ENCODE measurements at places on chromosomes 16 and 17. TPM values are rescaled to one million over a fixed set of nuclear protein-coding genes. Genes with fewer than 3 reads are reported as not detected.

Gene ADORA2B
- polyA plus RNA-seq = 2.8 TPM

DNA sequence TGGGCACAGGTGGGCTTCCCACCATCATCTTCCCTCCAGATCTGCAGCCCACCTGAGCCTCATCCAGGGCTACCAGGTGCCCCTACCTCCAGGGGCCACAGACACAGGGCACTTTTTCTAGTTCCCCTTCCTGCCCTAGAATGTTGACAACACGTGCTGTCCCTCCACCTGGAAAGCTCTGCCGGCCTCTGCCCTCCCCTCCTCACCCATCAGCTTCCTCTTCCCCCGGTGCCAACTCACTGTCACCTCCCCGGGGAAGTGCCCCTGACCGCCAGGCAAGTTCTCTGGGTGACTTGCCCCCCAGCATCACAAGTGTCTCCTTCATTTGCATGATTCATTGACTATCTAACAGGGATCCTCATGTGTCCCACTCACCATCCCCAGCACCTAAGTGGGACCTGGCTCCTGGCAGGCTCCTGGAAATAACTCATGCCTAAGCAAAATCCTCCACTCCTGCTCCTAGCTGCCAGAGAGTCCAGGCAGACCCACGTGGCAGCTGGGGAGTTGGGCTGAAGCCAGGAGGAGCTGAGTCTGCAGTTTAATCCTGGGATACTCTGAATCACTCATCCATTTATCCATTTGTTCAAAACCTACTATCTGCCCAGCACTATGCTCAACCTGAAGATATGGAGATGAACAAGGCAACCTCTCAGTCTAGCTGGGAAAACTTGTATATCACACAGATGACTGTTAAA is 304.4 kb downstream of the FOXL1 start:
- no peak for DNase-seq

- no peak for DNase-seq
Measured at GRCh38 chr16:72612256-72612655, 435.7 kb downstream of the ZFHX3 start.

Gene PPY
- 0.34 TPM for polyA plus RNA-seq

- no peak for DNase-seq
Measured at GRCh38 chr16:88486398-88487123, 33.5 kb downstream of the ZFPM1 start.

DNA sequence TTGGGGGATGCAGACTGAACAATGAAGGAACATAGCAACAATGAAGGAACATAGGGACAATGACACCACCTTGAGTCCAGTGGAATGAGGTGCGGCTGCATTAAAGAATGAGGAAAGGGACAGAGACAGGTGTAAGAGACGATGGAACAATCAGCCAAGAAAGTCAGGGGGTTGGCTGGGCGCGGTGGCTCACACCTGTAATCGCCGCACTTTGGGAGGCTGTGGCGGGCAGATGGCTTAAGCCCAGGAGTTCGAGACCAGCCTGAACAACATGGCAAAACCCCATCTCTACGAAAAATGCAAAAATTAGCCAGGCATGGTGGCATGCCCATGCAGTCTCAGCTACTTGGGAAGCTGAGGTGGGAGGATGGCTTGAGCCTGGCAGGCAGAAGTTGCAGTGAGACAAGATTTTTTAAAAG is 13.6 kb upstream of the CBFB start:
- no peak for DNase-seq

DNA sequence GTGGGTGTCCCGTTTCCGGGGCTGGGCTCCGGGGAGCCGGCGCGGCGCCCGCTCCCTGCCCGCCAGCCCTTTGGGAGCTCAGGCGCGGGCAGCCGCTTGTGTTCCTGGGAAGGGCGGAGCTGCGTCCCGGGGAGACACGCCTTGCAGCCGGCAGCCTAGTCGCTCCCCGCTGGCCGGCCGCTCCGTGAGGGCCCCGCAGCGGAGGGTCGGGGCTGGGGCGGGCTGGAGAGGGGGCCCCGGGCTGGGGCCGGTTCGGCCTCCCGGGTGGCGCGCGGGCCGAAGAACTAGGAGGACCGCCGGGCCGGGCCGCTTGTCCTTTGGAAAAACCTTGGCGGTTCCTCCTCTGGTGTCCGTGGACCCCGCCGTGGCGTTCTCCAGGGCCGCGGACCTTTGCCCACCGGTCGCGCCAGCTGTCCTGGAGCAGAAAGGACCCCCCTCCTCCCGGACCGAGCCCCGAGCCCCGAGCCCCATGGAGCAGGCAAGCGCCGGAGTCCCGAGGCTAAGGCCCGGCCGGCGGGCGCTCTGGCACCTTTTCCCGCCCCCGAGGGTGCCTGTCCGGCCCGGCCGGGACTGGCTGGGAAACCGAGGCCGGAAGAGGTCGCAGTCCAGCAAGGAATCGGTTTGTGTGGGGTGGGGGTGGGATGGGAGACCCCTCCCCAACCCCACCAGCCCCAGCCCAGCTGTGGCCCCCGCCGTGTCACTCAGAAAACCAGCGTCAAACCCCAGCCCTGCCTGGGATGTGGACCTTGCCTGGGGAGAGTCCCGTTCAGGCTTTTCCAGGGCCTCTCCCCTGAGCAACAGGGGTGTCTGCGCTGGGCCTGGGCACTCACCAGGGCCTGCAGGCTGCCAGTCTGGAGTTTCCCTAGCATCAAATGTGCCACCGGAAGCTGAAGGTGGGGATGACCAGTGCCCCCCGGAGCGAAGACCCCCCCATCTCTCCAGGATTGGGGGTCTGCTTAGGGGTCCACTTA is 6.8 kb upstream of the TBC1D3B start:
- DNase-seq = no peak

DNA sequence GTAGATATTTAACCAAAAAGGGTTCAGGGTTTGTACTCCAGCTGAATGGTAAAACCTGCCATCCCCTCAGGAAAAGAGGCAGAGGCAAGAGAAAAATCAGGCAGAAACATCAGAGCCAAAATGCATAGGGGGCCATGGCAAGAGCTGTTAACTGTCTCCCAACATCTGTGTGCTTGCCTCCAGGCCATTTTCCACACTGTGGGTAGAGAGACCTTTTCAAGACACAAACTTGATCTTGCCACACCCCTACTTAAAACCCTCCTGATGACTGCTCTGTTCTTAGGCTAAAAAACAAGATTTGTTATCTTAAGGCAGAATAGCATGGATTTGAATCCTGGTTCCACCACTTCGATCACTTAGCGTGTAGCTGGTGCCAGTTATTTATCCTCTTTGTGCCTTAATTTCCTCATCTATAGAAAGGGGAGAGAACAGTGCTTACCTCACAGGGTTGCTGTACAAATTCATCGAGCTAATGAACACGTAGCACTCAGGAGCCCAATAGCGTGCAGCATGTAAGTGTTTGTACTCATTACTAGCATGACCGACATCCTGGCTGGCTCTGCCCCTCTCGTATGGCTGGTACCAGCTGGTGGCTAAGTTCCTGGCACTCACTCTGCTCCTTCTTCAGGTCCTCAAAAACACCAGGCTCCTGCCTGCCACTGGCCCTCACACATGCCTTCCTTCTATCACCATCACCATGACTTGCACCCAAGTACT is 25.8 kb downstream of the STAT3 start:
- no peak for DNase-seq

Gene RPH3AL
- 14.7 TPM for polyA plus RNA-seq

- no peak for DNase-seq
Measured at GRCh38 chr17:76102944-76103273, 678 bp downstream of the EXOC7 start.

- DNase-seq = no peak
Measured at GRCh38 chr16:77399546-77399945, 35.3 kb downstream of the ADAMTS18 start.

- no peak for DNase-seq
Measured at GRCh38 chr17:2872282-2872681, 76.0 kb downstream of the RAP1GAP2 start.

- DNase-seq = no peak
Measured at GRCh38 chr17:10649602-10650001, 7.5 kb downstream of the MYH3 start.

Gene KRTAP4-3
- polyA plus RNA-seq = not detected

GRCh38 chr16:88306860-88307545 is 75.8 kb upstream of the ZNF469 start:
- no peak for DNase-seq

DNA sequence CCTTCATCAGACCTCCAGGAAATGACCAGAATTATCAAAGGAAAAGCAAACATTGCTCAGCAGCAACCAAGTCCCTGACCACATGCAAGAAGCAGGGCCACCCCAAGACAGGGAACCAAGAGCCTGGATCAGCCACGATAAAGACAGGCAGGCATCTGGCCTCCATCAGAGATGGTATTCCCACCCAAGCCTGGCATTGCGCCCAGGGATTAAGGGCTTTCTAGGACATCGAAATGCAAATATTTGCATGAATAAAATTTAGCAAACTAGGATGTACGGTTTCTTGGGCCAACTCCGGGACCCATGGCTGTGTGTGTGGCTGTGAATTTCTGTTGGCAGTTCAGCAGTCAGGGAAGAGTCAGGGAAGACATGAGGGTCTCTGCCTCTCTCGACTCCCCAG is 241.4 kb upstream of the DYNLRB2 start:
- no peak for DNase-seq

DNA sequence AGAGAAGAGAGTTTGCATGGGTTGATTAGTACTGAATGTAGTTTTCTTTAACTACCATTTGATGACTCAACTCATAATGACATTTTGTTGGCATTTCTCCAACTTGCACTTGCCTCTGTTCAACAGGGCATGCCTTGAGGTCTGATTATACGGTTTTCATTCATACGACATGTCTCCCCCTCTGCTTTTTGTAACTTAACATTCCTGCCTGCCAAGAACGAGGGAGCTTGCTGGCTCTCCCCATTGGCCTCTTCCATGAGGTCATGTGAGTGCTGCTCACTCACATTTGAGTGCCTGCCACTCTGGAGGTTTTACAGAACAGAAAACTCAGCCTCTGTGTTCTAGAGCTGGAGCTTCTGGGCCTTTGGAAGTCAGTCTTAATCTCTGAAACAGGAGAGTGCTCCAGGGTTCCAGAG is 19.7 kb downstream of the MAP2K6 start:
- DNase-seq = no peak

Gene CES4A
- polyA plus RNA-seq = 6.3 TPM

Gene KRT31
- polyA plus RNA-seq = not detected

GRCh38 chr16:46908540-46909372 is 24.6 kb downstream of the GPT2 start:
- no peak for DNase-seq

- DNase-seq = no peak
Measured at GRCh38 chr17:60145006-60145935, 4.5 kb upstream of the CA4 start.

- no peak for DNase-seq
Measured at GRCh38 chr17:78337244-78338109, 22.4 kb downstream of the SOCS3 start.

- no peak for DNase-seq
Measured at GRCh38 chr16:20612551-20613480, 36.6 kb upstream of the ACSM2B start.

DNA sequence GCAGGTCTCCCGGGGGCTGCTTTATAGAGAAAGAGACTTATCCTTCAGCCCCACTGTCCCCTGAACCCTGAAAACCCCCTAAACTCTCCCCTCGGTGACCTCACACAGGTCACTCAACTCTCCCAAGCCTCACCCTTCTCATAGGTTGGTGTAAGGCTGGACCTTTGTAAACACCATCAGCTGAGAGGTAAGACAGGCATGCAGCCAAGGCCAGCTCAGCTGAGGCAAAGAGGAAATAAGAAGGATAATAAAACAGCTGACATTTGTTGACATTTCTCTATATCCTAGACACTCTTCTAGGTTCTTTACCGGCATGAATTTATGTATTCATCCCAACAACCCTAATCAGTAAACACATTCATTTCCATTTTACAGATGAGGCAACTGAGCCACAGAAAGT is 134.3 kb downstream of the CCT6B start:
- no peak for DNase-seq

Data from left renal pelvis (tissue), 4 donors.